ENCODE measurements at places on chromosomes 12 and 14.

DNA sequence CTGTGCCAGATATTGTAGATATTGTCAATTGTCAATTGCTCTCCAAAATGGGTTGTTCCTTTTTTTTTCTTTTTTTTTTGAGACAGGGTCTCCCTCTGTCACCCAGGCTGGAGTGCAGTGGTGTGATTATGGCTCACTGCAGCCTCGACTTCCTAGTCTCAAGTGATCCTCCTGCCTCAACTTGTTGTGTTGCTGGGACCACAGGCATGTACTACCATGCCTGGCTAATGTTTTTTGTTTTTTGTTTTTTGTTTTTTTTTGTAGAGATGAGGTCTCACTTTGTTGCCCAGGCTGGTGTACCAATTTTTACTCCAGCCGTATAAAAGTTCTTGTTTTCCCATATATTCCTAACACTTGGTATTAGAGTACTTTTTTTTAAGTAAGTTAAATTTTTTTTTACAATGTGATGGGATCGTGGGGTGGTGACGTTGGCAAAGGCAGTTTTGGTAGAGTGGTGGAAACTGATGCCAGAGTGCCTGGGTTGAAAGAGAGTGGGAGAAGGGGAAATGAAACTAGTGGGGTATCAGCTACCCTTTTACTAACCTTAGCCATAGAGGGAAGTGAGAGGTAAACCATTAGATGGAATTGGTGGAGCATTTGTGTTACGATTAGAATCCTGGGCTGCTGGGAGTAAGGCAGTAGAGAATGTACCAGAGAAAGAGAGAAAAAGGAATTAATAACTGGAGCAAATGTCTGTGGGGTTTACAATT is 33.0 kb upstream of the CFAP54 start:
- no peak for DNase-seq

DNA sequence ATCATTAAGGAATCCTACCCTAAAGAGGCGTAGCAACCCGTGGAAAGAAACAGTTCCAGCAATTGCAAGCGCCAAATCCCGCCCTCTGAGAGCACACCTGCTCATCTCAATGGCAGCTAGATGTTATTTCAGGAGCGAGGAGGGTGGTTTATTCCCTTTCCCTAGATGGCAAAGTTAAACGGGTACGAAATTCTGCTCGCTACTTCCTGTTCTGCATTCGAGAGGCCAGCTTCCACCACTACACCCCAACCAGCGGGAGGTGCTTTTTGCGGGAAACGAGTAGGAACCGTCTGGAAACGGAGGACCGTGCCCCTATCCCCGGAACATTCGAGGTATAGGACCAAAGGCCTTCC is 536 bp downstream of the VPS29 start:
- peak; percentile 88 for DNase-seq

- no peak for DNase-seq
Observed at GRCh38 chr12:26101763-26102162, 23.1 kb downstream of the BHLHE41 start.

- DNase-seq, result no peak
Observed at GRCh38 chr14:98684468-98684867, 587.5 kb downstream of the BCL11B start.

DNA sequence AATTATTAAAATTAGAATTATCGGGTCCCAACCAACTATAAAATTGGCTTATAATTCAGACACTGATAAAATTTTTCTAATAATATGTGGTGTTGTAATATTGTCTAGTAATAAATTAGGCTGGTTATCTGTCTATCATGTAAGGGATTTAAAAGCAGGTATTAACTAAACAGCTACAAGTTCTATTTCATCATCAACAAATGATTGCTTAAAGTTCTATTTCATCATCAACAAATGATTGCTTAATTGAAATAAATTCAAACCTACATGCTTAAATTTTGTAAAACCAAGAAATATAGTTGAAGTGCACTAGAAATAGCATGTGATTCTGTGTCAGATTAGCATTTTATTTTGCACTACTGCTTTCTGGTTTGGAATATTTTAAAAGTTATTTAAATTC is 34.1 kb downstream of the SLCO1A2 start:
- DNase-seq, result peak; percentile 11

GRCh38 chr12:40726366-40726765 is 34.1 kb downstream of the CNTN1 start:
- DNase-seq, result no peak

DNA sequence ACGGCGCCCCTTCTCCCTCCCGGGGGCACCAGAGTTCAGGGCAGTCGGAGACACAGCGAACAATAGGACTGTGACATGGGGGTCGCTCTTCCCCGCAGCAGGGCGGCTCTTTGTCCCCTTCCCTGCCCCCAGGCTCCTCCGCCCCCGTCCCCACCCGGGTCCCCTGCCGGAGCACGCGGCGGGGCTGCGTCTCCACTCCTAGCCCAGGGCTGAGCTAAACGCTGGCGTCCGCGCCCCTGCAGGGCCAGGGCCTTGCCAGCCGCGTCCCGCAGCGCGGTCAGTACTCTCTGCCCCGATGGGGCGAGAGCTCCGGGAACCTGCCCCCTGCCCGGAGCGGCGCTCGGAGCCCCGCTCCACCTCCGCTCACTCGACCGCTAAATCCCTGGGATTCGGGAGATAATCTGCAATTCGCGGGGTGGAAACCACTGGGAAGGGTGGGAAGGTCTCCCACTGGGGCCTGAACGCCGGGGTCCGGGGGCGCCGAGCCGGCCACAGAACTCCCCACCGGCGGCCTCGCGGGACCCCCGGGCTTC is 825 bp upstream of the CCDC85C start:
- DNase-seq, result no peak

DNA sequence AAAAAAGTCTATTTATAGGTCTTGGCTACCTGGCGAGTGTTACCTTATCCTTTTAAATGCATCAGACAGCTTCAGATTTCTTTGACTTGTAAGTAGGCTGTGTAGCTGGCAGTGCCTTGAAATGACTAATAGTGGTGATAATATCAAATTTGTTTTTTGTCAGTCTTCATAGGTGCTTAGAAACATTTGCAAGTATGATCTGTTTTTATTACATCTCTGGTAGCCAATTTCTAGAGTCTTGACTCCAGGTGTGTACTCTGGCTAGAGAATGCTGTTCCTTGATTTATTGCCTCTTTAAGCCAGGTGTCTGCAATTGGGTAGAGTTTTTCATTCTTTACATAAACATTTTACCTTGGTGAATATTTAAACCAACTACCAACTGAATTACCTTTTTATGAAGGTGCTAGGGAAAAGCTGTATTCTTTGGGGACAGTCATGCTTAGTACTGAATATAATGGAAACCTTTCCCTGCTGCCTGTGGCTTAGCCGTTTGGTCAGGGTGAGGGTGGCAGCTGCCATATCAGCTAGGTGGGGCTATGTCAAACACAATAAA is 32.6 kb downstream of the MLXIP start:
- DNase-seq, result no peak

- DNase-seq, result peak; percentile 30
Observed at GRCh38 chr12:46983959-46984841, 95.2 kb upstream of the PCED1B start.
